NCI-H1694 treated with DMSO at 0.1 percent for 48 hours (cell line): ENCODE measurements at places on chromosomes 5 and 9.

DNA sequence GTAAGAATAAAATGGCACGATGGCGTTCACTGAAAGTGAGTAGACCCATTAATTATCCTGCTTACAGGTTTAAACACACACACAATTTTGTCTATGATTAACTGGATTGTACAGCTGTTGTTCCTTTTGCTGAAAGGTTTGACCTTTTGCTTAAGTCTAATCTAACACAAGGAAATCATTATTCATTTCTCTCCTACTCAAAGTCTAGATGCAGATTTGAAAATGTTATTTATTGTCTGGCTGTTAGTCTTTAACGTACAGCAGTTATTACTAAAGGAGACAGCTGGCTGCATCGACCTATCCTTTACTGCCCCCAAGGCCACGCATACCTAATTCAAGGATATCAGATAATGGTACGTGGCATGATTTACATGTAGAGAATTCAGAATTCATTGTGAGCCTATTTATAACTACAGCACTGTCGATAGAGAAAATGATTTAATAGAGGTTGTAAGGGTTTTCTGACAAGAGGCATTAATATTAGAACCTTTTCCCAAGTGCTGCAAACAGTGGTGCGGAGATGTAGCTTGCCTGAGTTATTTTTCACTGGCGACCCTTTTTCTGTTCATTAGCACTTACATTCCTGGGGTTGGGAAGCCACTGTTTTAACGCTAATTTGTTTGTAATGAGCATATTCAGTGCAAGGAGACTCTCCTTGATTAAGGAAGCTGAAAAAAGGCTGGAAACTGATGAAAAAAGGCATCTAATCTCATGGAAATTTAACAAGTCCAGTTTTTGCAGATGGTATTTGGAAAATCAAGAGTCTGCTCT, 368.4 kb upstream of the GRAMD2B start:
- DNase-seq: no peak

DNA sequence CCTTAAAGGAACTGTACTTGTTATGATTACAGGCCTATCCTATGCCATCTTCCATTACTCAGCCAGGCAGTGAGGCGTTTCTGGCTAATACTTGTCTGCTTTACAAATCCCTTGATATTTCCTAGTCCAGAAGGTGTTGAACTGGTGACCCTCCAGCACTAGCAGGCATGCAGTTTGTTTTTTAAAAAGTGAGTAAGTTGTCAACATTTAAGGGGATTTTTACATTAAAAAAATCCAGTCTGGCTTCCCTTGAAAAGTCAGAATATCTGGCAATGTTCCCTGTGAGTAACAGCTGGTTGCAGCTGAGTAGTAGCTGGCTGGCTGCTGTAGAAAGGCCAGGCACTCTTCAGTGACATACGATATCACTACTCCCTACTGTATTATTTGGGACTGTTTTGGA, 21.8 kb downstream of the GRIN3A start:
- peak; percentile 62 for DNase-seq

- no peak for DNase-seq
These were observed 445.7 kb upstream of the TRPC7 start for GRCh38 chr5:136811086-136811485.

GRCh38 chr9:33289496-33289895, 820 bp upstream of the NFX1 start:
- no peak for DNase-seq

- DNase-seq: no peak
These were observed 132.1 kb downstream of the HSD17B3 start for GRCh38 chr9:96169901-96170300.

DNA sequence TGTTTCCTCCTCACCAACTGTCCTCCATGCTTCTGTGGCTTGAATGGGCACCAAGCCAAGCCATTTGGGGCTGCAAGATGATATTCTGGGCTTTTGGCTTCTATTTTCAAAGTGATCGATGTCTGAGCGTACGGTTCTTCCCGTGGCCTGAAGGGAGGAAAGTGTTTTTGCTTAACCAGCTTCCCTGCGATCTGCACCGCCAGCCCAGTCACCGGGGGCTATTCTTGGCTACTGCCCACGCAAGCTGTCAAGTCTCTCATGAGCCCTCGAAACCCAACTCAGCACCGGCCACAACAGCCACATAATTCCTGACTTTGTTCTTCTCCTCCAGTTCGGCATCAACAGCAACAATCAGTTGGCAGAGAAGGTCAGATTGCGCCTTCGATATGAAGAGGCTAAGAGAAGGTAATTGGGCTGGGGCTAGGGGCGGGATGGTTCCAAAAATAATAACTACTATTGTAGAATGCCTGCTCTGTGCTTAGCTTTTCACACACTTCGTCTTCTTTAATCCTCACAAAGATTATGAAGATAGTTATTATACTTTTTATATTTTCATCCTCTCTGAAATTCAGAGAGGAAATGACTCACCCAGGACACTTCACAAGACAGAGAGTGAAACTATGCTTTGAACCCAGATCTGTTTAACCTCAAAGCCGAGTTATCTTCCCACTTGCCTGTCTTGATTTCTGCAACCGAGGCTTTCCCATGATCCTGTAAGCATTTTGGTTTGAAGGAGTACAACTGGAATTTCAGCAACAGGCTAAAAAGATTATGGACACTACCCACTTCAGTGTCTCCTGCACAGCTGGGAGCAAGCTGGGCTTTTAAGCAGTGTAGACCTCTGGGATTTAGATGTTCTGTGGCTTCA, 76.4 kb upstream of the RARS1 start:
- no peak for DNase-seq

GRCh38 chr5:157308836-157309465, 43.0 kb downstream of the CYFIP2 start:
- no peak for DNase-seq

- DNase-seq: no peak
These were observed 279.1 kb downstream of the TLE1 start for GRCh38 chr9:81410201-81410600.

DNA sequence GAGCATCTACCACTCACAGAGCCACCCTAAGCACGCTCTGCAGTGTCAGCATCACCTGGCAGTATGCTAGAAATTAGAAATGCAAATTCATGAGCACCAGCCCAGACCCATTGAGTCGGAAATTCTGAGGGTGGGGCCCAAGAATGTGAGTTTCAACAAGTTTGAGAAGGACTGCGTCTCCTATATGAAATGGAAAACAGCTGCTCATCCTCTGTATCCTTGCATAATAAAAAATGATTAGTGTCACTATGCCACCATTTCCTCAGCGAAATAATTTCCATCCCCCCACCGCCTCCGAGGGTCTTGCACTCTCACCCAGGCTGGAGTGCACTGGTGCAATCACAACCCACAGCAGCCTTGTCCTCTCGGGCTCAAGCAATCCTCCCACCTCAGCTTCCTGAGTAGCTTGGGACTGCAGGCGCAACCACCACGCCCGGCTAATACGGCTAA, 1.3 kb upstream of the IQGAP2 start:
- DNase-seq: no peak
